Activated CD4-positive, alpha-beta T cell treated with anti-CD3 and anti-CD28 coated beads for 1 hour (primary cell): ENCODE measurements at places on chromosomes 16 and 17.

GRCh38 chr16:29705030-29705429, 26.1 kb downstream of the QPRT start:
- DNase-seq = no peak

DNA sequence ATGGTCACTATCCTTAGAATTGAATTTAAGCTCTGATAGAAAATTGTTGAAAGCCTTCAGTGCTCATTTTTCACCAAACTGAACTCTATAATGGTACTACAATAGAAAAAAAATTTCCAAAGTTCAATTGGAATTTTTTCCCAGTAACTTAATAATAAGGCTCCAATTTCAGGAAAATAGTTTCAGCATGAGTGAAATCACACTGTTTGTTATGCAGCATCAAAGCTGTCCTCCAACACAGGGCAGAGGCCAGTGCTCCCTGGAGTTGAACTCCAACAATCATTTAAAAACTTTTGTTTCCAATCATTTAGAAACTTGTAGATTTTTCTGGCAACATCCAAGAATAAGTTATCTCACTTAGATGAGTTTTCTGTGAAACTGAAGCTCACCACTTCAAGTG, 103.1 kb upstream of the HSBP1 start:
- DNase-seq = no peak

GRCh38 chr17:7867881-7868329, 10.1 kb downstream of the CYB5D1 start:
- no peak for DNase-seq

DNA sequence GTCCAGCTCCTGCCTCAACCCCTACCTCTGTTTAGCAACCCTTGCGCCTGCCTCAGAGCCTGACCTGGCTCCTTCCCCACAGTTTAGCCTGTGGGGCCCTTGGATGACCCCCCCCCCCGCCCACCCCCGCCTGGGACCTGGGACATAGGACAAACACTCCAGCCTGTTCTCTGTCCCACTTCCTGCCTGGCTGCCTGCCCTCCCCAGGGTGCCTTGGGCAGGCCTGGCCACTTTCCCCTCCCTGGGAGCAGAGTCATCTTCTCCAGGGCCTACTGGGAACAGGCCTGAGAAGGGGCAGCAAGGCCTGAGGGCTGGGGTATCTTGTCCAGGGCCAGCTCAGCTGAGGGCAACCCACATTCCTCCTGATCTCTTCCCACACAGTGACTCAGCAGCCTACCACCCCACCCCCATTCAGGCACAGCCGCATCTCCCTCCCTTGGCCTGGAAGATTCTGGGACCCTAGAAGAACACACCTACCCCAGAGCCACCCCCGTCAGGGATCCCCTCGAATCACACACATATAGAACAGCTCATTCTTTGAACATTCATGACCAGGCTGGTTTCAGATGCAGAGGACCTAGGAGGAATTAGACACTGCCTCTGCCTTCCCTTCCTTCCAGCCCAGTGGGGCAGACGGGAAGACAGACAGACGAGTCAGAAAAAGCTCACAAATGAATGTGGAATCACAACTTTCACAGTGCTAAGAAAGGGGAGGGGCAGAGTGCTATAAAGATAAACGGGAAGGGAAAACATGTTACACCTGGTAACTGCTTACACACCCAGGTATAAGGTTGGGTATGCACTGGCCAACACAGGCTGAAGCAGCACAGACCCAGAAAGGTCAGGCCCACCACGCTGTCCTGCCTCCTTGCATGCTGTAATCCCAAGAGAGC, 6.0 kb downstream of the FHOD1 start:
- DNase-seq = no peak

GRCh38 chr16:80664786-80665185, 124.0 kb downstream of the DYNLRB2 start:
- DNase-seq = no peak

DNA sequence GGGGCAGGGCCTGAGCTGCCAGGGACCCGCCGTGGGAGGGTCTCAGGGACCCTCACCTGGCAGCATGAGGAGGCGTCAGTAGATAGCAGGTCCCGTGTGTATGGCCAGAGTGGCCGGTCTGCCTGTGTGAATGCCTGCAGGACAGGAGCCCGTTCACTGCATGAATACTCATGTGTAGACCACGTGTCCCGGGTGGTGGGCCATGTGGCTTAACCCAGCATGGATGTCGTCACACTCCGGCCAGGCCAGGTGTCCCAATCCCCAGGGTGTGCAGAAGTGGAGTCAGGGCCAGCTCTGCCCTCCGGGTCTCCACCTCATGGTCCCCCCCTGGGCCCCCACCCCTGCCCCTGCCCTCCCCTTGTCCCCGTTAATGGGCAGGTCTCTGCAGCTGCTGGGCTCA, 53.7 kb downstream of the BAHCC1 start:
- DNase-seq = no peak

DNA sequence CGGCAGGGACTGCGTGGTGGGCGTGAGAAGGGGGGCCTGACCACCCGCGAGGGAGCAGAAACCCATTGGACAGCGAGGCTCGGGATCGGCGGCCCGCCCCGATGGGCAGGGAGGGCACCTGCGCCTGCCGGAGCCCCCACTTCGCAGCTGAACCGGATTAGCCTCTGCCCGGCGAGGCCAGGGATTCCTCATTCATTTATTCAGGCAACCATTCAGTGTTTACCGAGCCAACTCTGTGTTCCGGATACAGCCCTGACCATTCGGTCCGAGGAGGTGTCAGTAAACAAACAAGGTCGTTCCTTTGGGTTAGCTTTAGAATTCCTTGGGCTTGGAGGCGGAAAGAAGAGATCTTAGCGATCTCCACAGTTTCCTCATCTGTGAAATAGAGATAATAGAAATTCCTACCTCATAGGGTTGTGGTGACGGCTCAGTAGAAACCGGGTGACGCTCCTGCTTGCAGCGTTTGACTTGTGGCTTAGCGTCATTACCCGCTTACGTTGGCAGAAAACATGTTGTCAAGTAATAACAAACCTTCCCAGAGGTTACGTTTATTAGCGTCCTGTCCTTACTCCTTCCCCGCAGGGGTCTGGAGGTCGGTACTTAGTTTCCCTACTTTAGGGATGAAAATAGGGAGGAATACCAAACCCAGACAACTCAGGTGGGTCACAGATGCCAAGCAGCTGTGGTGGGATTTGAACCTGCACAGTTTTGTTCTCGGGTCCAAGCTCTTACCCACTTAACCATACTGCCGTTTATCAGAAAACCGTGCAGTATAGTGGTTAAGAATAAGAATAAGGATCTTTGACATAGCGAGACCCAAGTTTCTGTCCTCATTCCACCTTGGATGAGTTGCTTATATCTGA, 893 bp downstream of the POLR3E start:
- peak; percentile 63 for DNase-seq
